Spleen (tissue), 13 donors: ENCODE measurements at places on chromosomes 12 and 14. TPM values are rescaled to one million over a fixed set of nuclear protein-coding genes. Genes with fewer than 3 reads are reported as not detected.

Gene CACNA2D4
- 4.9 TPM for polyA plus RNA-seq

Gene DHH
- polyA plus RNA-seq, result 0.59 TPM

Gene ABHD4
- polyA plus RNA-seq, result 7.2 TPM

Gene OR6C2
- not detected for polyA plus RNA-seq

Gene PSMA3
- polyA plus RNA-seq, result 162 TPM

Gene JAG2
- polyA plus RNA-seq, result 14.3 TPM

Gene NUAK1
- 0.20 TPM for polyA plus RNA-seq

Gene SERPINA12
- polyA plus RNA-seq, result not detected

Gene TULP3
- polyA plus RNA-seq, result 4.7 TPM

Gene OSGEP
- polyA plus RNA-seq, result 107 TPM

DNA sequence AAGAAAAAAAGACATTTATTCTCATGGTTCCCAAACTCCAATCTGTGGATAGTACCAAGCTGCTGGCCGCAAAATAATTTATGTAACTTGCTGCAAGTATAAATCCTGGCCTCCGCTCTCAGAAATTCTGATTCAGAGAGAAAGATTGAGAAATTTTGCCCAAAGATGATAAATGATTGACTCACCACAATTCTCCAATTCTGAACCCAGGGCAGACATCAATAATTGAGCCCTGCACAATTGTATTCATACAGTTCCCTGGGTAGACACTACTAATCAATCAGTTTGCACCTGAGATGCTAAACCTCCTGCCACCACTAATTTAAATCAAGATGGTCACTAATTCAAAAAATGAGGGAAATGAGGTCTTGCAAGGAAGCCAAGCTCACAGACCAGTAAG, 38.2 kb downstream of the TRPV4 start:
- DNase-seq, result no peak

- DNase-seq, result no peak
These were observed 82.4 kb downstream of the ARL6IP4 start for GRCh38 chr12:123062681-123063486.

DNA sequence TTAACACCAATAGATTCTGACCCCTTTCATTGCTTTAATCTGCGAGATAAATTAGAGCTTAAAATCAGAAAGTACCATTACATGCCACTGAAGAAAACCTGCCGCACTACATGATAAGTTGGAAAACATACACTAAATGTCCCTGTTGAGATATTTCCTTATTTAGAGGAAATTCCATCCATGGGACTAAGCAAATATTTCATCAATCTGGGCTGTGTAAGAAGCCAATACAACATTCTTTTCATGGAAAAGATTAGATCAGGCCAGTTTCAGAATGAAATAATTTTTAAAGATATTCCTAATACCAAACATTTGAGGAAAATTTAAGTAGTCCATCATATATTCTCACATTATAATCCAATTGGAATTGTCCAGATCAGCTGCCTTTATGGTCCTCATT, 112.8 kb downstream of the LLPH start:
- DNase-seq, result no peak

DNA sequence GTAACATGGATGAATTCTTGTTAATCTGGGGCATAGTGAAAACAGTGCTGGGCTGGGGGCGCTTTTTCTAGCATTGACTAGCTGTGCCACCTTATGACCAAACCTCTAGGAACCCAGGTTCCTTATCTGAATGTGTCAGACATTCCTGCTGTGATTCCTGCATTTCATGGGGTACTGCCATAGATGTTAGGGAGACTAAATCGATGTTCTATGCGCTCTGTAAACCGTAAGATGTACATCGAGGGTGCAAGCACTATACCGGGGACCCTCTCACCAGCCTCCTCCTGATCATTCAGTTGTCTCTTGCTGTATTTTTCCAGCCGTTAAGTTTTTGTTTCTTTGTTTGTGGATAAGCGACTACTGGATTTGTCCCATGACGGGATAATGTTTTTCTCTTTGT, 170.9 kb upstream of the PARP11 start:
- no peak for DNase-seq

GRCh38 chr14:70887207-70887681, 20.0 kb upstream of the PCNX1 start:
- DNase-seq, result no peak

GRCh38 chr14:24403294-24403998, 4.6 kb downstream of the NYNRIN start:
- no peak for DNase-seq

DNA sequence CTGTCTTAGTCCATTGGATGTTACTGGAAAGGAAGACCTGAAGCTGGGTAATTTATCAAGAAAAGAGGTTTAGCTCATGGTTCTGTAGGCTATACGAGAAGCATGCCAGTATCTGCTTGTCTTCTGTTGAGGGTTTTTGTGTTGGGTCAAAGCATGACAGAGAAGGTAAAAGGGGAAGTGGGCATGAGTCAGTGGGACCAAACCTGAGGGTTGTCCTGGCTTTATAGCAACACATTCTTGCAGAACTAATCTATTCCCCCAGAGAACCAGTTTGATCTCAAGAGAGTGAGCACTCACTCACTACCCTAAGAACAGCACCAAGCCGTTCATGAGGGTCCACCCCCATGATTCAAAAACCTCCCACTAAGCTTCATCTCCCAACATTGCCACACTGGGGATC, 19.0 kb upstream of the KRAS start:
- no peak for DNase-seq

- DNase-seq, result no peak
These were observed 35.5 kb downstream of the BORCS5 start for GRCh38 chr12:12392413-12392812.

GRCh38 chr14:92534932-92535643, 21.5 kb downstream of the RIN3 start:
- peak; percentile 29 for DNase-seq

DNA sequence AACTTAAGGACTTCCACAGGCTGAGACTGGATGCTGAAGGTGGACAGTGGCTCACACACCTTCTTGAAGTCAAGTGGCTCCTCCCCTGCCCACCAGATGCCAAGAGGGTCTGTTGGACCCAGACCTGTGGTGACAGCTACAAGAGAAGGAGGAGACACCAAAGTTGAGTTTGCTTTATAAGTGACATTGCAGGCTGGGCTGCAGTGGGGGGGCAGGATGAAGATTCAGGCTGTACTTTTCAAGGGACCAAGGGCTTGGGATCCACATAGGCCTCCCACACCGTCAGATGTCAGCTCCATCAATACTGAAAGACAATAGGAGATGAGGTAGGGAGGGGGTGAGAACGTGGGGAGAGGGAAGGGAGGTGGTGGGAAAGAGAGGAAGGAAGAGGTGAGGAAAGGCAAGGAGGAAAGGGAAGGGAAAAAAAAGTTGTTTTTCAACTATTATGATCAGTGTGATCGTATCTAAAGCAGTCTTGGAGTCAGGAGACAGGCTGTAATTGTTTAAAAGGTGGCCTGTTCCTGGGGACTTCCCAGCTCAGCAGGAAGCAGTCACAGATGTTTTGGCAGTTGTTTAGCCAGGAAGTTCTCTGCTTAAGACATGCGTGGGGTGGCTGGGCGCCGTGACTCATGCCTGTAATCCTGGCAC, 84.1 kb upstream of the RESF1 start:
- DNase-seq, result peak; percentile 84

DNA sequence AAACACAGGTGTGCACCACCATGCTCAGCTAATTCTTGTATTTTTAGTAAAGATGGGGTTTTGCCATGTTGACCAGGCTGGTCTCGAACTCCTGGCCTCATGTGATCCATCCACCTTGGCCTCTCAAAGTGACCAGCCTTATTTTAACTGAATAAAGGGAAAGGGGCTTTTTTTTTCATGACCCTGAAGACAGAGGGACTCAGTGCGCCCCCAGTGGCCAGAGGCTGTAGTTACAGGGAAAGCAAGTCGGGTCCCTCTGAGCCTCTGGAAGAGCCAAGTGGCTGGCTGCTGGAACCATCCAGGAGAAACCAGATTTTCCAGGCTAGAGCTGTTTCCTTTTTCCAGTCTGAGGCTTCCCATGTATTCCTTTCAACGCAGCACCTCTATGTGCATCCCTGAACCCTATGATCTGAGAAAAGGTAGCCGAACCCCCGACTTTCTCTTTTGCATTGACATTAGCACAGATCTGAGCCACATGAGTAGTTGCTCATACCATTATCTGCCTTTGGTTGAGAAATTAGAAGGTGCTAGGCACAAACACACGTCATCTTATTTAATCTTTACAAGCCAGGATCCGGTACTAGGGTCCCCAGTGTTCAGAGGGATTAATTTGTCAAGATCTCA, 342.7 kb downstream of the CACNA1C start:
- peak; percentile 81 for DNase-seq

DNA sequence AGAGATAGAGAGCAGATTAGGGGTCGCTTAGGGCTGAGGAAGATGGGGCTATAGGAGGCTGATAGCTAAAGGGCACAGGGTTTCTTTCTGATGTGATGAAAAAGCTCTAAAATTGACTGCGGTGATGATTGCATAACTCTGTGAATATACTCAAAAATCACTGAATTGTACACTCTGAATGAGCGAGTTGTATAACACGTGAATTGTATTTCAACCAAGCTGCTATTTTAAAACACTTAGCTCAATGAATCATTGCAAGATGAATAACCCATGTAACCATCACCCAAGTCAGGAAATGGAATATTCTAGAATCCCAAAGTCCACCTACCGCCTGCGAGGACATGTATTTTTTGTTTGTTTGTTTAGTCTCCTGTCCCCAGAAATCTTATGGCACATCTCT, 60.1 kb upstream of the CCND2 start:
- no peak for DNase-seq

DNA sequence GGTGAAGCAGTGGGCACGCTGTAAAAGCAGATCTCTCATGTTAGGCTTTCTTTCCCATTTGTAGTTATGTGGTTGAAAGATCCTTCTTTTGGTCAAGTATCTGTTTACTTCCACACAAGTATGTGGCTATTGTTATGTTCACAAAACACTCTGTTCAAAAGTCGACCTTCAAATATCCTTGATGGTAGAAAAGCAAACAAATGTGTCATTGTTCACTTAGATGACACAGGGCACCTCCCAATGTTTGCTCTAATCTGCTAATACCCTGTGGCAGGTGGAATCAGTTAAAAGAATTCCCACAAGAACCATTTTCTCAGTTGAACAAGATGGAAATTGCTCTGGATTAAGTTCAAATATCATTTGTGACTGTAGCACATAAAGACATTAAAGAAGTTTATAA, 43.6 kb upstream of the NAA30 start:
- no peak for DNase-seq

GRCh38 chr14:33062476-33062875, 123.8 kb downstream of the NPAS3 start:
- DNase-seq, result no peak

DNA sequence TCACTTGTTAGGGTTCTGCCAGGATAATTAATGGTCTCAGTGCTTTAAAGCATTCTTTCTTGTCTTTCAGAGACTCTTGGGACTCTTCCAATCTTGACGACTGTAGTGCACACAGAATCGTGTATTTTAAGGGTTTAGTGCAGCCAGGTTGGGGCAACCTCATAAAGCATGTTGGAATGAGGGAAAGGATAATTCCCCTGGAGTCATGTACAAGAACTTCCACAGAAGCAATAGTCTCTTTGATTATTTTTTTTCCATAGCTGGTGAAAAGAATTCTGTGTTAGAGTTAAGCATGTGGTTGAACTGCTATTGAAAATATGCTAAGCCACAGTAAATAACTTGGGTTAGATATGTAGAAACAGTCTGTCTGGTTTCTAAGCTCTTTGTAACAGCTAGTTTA, 246.8 kb upstream of the DAAM1 start:
- DNase-seq, result no peak

- no peak for DNase-seq
These were observed 73.4 kb downstream of the PRMT8 start for GRCh38 chr12:3564411-3564810.

GRCh38 chr14:100669468-100669867, 57.2 kb upstream of the DLK1 start:
- DNase-seq, result no peak

DNA sequence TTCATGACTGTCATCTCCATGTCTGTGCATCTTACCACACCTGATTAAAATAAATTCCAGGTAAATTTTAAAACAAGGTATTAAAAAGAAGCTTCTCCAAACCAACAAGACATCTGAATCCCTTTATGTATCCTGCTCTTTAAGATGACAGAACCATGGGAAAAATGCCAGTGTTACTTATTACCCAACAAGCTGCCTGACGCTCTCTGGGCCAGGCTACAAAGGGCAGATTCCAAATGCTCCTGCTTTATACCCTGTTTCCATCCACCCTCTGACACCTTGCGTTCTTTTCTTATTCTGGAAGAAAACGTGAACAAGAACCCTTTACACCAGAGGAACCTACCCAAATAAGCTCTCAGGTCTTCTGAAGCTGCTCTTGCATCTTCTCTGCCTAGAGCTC, 70.7 kb downstream of the SLC8A3 start:
- DNase-seq, result no peak
